ENCODE measurements at places on chromosomes 12 and 14.

DNA sequence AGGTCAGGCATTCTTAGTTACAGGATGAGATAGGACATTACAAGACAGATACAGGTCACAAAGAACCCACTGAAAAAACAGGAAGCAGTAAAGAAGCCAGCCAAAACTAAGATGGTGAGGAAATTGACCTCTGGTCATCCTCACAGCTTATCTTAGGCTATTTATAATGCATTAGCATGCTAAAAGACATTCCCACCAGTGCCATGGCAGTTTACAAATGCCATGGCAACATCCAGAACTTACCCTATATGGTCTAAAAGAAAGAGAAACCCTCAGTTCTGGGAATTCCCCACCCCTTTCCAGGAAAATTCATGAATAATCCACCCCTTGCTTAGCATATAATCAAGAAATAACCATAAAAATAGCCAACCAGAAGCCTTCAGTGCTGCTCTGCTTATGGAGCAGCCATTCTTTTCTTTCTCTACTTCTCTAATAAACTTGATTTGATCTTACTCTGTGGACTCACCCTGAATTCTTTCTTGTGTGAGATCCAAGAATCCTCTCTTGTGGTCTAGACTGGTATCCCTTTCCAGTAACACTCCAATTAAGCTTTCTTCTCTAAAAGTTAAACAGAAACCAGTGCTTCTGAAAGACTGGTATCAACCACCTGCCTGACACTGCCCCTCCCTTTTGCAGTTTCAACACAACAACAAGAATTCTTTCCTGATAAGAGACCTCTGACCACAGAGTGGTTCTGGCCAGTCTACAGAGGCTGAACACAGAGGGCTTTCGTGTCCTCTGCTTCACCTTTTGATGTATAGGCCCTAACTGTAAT is 86.9 kb downstream of the BCAT1 start:
- DNase-seq, result no peak

DNA sequence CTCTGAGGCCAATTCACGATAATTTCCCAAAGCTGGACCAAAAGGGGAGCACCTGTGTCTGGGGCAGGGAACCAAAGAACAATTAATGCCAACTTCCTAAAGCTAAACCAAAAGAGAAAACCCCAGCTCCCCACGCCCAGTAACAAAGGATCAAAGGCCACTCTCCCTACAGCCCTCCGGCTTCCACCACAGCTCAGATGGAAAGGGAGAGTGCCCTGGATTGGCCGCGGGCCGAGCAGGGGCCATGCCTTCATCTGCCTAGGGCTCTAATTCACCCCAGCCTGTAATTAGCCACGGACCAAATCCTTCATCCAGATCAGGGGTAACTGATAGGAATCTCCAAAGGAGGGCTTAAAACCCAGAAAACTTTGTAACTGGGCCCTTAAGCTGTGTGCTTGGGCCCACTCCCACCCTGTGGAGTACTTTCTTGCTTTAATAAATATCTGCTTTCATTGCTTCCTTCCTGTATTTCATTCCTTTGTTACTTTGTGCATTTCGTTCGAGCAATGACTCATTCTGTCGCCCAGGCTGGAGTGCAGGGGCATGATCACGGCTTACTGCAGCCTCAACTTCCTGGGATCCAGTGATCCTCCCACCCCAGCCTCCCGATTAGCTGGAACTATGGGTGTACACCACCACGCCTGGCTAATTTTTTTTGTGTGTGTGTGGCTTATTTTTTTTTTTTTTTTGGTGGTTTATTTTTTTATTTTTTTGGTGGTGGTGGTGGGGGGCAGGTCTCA is 65.5 kb upstream of the PPP4R3A start:
- no peak for DNase-seq

DNA sequence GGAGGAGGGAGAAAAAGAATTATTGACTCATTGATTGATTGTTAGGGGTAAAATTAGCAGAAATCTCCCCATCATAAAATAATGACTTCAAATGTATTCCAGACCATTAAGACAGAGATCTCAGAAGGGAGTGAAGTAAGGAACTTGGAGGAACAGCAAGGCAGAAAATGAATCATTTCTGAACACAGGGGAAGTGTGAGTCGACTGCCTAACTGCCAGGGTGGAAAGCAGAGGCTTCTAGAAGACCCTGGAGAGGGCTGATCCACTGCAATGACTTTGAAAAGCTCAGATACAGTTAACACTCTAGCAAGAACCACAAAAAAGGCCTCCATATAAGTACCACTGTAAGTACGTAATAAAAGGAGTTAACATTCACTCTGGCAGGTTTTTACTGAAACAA is 9.7 kb downstream of the GLTP start:
- no peak for DNase-seq

GRCh38 chr12:27462151-27462694 is 15.7 kb downstream of the SMCO2 start:
- DNase-seq, result no peak

DNA sequence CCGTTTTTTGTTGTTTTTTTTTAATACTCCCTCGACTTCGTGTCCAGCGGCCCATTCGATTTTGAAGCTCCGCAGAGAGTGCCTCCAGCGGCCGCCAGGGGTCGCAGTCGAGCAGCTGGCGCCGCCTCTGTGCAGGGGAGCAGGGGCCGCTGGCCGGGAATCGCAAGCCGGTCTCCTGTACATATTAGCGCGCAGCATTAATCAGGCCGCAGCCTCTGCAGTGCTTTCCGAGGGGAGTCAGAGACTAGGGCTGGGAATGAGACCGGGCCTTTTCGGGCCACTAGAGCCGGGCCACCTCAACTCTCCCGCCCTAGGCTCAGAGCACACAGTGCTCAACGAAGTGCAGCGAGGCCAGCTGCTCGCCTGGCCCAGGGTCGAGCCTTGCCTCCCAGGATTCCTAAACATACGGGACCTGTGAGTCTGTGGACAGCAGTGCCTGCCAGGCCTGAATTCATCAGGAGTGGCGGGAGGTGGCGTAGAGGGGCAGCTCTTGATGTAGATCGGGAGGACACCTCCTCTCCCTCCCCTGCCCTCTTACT is 81.8 kb downstream of the EMP1 start:
- peak; percentile 88 for DNase-seq

DNA sequence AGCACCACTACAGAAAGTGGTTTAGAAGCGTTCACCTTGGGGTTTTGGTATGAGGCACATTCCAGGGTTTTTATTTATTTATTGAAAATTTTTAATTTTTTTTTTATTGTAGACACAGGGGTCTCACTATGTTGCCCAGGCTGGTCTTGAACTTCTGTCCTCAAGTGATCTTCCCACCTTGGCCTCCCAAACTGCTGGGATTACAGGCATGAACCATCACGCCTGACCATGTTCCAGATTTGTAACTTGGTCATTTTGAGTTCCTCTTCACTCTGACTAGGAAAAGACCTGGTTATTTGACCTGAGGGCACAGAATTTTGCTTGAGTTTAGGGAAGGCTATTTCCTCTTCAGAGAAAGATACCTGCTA is 3.1 kb downstream of the MLEC start:
- no peak for DNase-seq

DNA sequence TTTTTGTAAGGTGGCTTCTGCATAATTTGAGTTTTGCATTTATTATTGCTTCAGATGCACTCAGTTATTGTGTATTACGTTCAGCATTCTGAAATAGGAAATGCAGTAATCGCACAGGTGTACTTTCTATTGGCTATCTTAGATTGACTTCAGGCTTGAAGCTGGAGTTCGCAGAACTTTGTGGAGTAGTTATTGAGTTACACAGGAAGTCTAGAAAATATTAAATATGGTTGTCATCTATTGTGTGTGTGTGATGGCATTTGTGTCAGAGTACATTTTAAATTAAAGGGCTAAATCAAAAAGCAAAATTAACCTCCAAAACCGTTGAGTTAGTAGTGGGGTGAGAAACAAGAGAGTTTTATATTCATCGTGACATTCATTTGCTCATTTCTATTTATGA is 2.7 kb downstream of the ARID2 start:
- DNase-seq, result no peak

DNA sequence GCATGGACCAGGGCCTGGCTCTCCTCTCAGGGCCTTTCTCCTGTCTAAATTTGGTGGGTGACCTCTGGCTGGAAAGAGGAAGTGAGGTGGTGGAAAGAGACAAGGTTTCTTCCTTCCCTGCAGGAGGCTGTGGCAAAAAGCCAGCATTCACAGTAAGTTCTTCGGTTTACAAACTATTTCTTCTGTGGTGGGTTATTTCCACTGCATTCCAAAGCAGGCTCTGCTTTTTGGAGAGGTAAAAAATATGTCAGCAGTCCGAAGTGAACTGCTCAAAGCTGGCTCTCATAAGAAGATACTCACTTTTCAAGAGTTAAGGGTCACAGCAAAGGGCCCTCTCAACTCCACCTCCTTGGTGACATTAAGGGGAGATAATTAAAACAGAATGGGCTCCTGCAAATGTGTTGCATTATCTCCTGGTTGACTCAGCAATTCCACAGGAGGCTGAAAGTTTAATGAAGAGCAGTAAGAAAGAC is 48.9 kb upstream of the POC1B start:
- DNase-seq, result peak; percentile 50

- DNase-seq, result peak; percentile 75
Measured at GRCh38 chr14:33938131-33938949, 12.5 kb downstream of the EGLN3 start.

DNA sequence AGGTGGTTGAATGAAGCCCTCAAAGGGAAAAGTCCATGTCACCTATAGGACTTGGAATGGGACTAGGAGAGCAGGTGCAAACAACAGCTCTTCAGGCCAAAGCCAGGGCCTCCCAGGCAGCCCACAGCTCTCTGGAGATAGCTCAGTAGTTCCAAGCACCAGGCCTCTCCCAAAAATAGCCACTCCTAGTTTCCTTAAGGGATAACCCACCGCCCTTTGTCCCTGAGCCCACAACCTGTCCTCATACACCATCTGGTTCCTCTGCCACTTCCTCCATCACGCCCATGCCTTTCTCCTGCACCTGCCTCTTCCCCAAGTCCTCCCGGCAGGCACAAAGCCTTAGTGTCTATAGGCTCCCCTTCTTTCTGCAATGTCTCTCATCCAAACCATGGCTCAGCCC is 2.1 kb downstream of the RAB15 start:
- DNase-seq, result no peak

GRCh38 chr14:76376878-76377734 is 1.2 kb downstream of the ESRRB start:
- no peak for DNase-seq

DNA sequence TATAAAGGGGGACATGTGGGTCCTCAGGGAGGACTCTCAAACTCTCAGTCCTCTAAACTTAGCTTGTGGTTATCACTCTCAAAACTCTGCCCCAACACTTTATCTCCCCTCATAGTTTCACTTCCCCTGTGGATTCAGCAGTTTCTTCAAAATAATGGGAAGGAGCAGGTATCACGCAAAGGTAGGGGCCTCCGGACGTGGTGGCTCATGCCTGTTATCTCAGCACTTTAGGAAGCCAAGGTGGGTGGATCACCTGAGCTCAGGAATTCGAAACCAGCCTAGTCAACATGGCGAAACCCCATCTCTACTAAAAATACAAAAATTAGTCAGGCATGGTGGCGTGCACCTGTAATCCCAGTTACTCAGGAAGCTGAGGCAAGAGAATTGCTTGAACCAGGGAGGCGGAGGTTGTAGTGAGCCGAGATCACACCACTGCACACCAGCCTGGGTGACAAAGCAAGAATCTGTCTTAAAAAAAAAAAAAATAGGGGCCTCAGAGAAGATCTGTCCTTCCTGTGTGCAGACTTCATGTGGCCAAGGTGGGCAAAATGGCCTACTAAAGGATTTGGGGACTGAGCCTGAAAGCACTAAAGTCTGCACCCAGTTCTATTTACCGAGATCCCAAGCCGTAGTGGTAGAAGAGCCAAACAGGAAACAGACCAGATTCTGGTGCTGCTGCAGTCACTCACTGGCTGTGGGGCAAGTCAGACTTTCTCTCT is 6.4 kb downstream of the ITGB7 start:
- DNase-seq, result peak; percentile 16

DNA sequence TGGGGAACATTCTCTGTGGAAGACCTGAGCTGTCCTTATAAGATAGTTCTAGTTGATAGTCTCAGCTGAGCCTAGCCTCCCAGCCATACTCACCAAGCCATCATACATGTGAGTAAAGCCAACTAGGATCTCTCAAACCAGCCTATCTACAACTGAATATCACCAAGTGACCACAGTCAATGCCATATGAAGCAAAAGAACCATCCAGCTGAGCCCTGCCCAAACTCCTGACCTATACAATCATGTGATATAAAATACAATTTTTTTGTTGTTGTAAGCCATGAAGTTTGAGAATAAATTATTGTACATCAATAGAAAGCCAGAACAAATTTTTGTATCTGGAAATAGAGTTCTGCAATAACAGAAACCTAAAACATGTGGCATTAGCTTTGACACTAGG is 118.3 kb downstream of the SLC25A21 start:
- no peak for DNase-seq

GRCh38 chr14:69612014-69612782 is 802 bp downstream of the SUSD6 start:
- no peak for DNase-seq

DNA sequence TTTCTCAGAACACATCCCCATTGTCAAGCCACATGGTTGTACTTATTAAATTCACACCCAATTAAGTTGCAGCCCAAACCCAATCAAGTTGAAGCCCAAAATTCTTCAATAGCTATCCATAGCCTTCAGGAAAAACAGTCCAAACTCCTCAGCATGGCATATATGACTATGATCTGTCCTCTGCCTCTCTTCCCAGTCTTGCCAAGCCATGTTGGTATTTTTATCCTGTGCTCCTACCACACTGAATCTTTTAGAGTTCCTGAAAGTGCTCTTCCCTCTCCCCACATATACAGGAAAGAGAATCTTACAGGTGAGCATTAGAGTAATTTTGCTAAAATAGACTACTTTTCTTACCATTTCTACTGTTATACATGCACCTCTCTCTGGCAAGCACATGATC is 834.9 kb downstream of the RPS29 start:
- DNase-seq, result no peak

GRCh38 chr12:52423661-52424500 is 10.3 kb downstream of the KRT75 start:
- DNase-seq, result peak; percentile 51

- DNase-seq, result no peak
Measured at GRCh38 chr12:104477510-104478390, 21.0 kb downstream of the CHST11 start.

GRCh38 chr12:92290350-92290695 is 144.7 kb upstream of the BTG1 start:
- no peak for DNase-seq

GRCh38 chr12:83018088-83018487 is 331.4 kb downstream of the TMTC2 start:
- DNase-seq, result peak; percentile 31

DNA sequence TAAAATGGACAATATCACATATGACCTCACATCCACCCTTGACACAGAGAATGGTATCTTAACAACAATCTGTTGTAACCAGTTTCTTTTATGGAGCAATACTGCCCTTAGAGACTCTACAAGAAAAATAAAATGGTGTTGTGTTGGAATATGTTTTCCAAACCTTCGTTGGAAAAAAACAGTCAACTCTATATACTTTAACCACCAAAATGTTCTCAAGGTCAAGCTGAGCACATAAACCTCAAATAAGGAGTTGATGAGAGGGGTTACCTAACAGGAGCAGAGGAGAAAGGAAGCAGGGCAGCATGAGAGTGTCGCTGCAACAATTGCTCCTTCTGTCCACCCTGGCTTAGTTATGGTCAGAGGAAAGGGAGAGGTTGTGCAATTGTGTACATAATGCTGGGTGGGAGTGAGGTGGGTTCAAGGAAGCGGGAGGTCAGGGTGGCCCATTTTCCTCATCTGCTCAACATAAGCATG is 179.2 kb upstream of the BMP4 start:
- no peak for DNase-seq

- no peak for DNase-seq
Measured at GRCh38 chr14:72573725-72574417, 320.0 kb downstream of the DPF3 start.

- no peak for DNase-seq
Measured at GRCh38 chr12:68469113-68469512, 137.0 kb upstream of the MDM1 start.
